NAMALWA (cell line): ENCODE measurements at places on chromosomes 3 and 15.

GRCh38 chr3:176430244-176431037 lies 766.8 kb downstream of the TBL1XR1 start:
- peak; percentile 60 for DNase-seq

DNA sequence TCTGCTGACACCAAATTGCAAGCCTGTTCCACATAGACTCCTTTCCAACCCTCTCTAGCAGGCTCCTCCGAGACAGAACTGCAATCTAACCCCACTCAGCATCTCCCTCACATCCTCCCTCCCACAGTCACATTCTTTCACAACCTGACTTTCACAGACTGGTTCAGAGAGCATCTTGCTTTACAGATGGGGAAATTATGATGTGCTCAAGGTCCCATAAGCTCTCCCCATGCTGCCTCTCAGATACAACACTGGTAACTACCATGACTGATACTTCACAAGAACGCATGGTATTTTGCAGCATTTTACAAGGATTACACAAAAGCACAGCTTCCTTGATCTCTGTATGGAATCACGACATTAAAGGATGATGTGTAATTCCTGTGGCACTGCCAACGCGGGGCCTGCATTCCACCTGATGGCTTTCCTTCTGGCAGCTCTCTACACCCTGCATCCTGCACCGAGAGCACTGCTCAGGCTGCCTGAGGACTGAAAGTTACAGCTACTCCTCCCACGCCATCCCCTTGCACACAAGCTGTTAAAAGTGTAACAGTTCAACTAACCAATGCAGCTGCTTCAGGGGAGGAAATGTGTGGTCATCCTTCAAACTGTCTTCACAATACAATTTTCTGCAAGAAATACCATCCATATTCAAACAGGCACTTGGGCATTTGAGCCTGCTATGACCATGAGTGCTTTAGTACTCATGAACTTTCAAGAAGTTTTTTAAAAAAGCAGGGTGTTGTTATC lies 27.6 kb downstream of the TBC1D2B start:
- no peak for DNase-seq

- peak; percentile 75 for DNase-seq
Observed at GRCh38 chr15:85615930-85616329, 178.8 kb downstream of the KLHL25 start.

- no peak for DNase-seq
Observed at GRCh38 chr3:160475884-160476283, 26.3 kb upstream of the TRIM59 start.

GRCh38 chr15:81209635-81210034 lies 13.0 kb downstream of the IL16 start:
- DNase-seq = no peak

DNA sequence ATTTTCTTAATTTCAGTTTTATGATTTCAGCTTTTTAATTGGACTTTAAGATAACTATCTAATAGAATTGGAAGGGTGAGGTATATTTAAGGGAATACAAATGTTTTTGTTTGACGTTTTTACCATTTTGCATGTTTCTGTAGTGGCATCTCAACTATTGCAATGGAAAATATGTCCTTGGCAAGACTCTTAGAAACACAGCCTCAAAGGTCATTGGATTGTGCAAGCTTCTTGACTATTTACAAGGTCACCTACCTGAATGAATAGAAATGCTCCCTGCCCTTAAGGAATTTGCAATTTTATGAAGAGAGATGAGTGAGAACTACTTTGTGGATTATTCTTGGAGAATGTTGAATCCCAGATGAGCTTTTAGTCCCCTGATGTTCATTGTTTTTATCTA lies 43.1 kb downstream of the ITPR1 start:
- no peak for DNase-seq

DNA sequence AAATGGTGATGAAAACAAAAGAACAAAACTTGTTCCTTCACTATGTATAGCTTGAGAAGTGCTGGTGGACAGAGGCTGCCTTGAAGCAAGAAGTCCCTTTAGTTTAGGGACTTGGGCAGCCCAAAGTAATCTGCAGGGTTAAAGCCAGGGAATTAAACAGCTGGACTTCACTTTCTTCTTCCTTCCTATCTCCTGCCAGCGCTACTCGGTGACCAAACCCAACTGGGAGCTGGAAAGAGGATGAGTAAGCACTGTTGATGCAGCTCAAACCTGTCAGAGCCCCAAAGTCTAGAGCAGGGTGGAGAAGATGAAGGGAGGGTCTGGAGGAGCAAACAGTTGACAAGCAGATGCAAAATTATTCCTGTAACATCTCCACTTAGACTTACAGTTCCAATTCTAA lies 73.1 kb upstream of the FBN1 start:
- DNase-seq = no peak

- DNase-seq = no peak
Observed at GRCh38 chr3:114850898-114851297, 296.2 kb downstream of the ZBTB20 start.

DNA sequence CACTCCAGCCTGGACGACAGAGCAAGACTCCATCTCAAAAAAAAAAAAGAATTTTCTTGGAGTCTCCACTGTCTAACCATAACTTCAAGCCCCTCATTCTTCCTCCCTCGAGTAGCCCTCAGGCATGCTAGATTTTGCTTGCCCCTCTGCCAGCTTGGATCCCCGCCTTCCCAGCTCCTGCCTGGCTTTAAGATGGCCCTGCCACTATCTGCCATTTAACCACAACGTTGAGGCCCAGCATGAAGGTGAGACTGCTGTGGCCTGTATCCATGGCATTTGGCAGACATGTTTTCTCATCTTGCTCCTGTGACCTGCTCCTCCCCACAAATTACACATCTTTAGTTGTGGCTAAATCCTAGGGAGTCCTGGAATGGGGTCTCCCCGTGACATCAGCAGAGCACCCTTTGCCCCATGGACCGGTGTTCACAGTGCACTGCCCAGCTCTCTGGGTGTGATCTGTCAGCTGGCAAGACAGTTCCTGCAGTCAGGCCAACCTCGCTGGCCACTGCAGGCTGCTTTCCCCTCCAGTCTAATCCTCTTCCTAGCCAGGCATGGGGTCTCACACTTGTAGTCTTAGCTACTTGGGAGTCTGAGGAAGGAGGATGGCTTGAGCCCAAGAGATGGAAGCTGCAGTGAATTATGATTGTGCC lies 10.4 kb downstream of the VPS18 start:
- DNase-seq = no peak

GRCh38 chr15:29900237-29901189 lies 78.2 kb upstream of the TJP1 start:
- DNase-seq = no peak

GRCh38 chr15:70210528-70210927 lies 112.8 kb upstream of the TLE3 start:
- peak; percentile 12 for DNase-seq

GRCh38 chr3:10366651-10367101 lies 45.8 kb upstream of the SEC13 start:
- DNase-seq = no peak

- no peak for DNase-seq
Observed at GRCh38 chr3:165056510-165056909, 21.8 kb downstream of the SI start.

DNA sequence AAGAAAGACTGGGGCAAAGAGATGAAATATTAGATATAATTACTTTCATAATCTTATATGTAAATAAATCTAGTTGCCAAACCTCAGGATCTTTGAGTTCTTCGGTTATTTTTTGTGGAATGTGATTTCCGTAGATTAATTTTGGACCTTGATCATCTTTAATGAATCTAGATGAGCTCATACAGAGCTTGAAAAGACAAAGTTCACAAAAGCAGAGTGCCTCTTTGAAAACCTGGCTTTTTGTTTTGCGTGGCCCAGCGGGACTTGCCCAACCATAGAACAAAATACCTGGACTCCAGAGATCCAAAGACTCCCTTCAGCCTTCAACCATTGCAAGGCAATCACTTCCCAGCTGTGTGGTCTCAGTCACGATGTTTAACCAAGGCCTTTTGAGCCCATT lies 54.8 kb upstream of the CHST2 start:
- no peak for DNase-seq

DNA sequence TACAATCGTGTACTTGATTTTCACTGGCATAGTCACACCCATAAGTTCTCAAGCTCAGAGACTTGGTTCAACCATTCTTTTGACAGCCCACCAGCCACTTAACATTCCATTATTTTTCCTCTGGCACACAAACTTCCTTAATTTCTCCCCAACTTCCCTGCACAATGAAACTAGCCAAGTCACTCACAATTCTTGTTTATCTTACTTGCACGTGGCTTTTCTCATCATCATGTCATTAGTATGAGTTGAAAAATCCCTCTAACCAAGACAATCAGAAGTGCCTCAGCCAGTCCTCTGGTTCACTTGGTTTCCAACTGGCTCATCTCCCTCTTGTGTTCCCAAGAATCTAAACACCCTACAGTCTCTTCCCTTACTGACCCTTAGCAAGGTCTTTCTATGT lies 110.5 kb upstream of the PTPRG start:
- no peak for DNase-seq

DNA sequence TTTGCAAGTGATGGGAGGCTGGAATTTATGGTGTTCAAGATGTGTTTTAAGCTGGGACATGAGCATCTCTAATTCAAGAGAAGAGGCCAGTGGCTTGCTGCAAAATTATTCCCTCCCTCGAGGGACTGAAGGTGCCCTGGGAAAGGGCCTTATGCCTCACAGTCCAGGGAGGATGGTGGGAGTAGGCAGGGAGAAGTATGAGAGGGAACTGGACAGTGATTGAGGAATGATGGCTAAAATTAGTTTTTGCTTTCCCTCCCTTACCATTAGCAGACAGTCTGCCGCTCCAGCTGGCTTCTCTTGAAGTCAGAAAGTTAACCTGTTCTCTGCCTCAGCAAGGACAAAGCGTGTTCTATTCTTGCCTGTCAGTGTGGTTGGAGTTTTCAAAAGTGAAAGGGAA lies 139.8 kb upstream of the SEMA6D start:
- no peak for DNase-seq

DNA sequence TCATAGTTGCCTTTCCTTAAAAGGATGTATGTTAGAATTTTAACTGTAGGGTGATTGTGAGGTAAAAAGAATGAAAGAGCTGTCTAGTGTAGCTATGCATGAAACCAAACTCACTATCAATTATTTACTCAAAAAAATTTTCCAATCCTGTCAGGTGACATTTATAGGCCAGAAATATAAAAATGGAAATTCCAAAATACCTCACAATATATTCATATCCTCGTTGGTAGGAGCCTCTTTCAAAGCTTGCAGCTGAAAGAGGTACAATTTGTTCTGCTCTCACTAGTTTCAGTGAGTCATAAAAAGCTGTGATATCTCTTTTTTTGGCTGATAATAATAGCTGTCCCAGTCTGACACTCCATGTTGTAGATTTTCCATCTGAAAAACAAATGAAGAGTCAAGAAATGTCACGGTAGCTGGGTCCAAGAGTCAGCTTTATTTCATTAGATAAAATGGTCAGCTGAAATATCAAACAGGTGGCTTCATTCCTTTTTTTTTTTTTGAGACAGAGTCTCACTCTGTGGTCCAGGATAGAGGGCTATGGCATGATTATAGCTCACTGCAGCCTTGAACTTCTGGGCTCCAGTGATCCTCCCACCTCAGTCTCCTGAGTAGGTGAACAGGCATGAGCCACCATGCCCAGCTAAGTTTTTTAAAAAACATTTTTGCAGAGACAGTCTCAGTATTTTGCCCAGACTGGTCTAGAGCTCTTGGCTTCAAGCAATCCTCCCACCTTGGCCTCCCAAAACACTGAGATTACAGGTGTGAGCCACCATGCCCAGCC lies 50.8 kb upstream of the XRN1 start:
- DNase-seq = no peak

- no peak for DNase-seq
Observed at GRCh38 chr15:71198846-71199245, 83.6 kb downstream of the THSD4 start.

DNA sequence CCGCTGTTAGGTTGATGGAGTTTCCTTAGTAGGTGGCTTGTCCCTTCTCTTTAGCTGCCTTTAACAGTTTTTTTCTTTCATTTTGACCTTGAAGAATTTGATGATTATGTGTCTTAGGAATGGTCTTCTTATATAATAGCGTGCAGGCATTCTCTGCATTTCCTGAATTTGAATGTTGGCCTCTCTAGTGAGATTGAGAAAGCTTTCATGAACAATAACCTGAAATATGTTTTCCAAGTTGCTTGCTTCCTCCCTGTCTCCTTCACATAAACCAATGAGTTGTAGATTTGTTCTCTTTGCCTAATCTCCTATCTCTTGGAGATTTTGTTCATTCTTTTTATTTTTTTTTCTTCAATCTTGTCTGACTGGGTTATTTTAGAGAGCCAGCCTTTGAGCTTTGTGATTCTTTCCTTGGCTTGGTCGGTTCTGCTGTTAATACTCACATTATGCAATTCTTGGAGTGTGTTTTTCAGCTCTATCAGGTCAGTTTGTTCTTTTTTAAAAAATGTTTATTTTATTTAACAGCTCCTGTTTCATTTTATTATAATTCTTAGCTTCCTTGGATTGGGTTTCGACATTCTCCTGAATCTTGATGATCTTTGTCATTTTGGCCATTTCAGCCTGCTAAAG lies 627.9 kb downstream of the SI start:
- no peak for DNase-seq

DNA sequence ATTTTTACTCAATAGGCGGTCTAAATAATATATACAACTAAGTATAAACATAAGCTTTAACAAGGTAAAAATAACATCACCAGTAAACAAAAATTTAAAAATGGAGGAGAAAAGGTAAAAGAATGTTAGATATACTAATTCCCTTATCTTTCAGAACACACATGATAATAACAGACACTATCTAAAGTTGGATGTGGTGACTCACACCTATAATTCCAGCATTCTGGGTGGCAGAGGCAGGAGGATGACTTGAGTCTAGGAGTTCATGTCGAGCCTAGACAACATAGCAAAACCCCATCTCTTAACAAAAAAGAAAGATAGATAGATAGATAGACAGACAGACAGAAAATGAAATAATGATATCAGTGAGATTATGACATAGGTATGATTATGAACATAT lies 85.1 kb downstream of the STAG1 start:
- no peak for DNase-seq

GRCh38 chr15:85588677-85589076 lies 206.0 kb downstream of the KLHL25 start:
- no peak for DNase-seq

DNA sequence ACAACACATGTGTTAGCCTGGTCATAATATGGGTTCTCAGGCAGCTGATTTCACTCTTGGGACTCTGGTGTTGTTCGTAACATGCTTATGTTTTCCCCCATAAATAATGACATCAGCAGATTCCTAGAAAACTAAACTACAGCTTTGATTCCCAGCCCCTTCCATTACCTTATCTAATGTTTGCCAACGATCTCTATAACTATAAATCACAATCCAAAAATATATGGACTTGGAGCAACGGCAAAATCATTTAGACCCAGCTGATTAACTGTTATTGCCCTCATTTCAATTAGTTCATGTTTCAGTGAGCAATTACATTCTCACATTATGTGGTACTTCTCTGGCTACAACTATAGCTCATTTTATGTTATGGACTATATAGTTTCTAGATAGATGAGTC lies 531.3 kb downstream of the MAGI1 start:
- no peak for DNase-seq

GRCh38 chr15:69225355-69226022 lies 65.1 kb downstream of the GLCE start:
- DNase-seq = peak; percentile 22
